Cardiac muscle cell (in vitro differentiated cells and primary cell): ENCODE measurements at places on chromosomes 5 and 9.

GRCh38 chr9:27668280-27668679, 95.0 kb upstream of the C9orf72 start:
- DNase-seq, result no peak

- DNase-seq, result no peak
Measured at GRCh38 chr5:39201160-39201780, 18.1 kb downstream of the FYB1 start.

- DNase-seq, result no peak
Measured at GRCh38 chr9:37292896-37293295, 129.6 kb upstream of the GRHPR start.

DNA sequence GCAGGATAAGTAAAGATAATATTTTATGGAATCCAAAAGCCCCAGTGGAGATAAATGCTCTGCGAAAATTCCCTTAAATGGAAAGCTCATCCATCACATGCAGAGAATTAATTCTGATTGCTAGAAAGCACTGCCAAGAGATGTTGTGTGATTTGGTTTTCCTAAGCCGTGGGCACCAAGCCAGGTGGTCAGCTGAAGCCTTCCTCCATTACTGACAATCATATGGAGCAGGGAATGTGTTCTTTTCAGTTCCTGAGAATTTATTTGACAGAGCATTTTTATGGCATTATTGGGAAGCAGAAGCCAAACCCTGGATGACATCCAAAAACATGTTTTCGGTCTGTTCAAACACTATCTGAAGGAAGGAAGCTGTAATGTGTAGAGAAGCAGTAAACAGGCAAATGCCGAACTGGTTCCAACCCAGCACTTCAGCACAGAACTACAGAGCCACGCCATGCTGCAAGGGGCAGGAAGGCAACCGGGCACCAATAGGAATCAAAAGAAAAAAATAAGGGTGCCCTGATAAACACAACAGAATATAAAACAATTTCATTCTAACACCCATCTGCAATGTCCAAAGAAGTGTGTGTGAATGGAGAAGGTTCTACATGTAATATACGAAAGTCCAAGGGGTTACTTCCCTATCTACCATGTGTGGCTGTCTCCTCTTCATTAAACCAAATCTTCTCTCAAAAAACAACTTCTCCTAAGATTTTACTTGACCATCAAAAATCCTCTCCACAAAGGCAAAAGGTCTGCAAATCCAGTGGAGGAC, 12.3 kb downstream of the ARSB start:
- DNase-seq, result no peak

DNA sequence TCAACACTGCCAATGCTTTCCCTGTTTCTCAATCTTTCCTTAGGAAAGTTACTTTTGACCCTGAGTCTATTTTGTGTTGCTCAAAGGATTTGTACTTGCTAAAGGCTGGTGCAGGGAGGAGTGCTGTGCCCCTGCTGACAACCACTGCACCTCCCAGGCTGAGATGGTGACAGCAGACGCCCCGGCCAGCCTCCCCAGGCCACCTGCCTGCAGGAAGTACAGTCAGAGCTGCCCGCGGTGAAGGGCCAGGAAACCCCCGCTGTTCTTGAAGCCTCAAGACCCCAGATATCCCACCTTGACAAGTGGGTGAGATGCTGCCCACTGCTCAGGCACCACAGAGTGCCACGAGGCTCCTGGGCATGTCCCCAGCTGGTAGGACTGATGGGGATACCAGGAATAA, 44.2 kb upstream of the CKMT2 start:
- DNase-seq, result no peak

DNA sequence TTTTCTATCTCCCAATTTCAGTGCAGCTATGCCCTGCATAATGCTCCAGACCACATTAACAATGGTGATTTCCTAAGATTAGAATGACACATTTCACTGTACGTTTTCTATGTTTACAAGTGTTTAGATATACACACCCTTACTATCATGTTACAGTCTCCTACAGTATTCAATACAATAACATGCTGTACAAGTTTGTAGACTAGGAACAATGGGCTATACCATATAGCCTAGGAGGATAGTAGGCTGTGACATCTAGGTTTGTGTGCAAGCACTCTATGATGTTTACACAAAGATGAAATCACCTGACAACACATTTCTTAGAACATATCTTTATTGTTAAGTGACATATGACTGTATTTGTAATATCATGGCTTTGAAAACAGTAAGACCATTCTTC, 1435.6 kb upstream of the NUDT12 start:
- no peak for DNase-seq

- no peak for DNase-seq
Measured at GRCh38 chr5:111551161-111551560, 38.8 kb upstream of the STARD4 start.

GRCh38 chr5:179403426-179404147, 58.3 kb upstream of the ADAMTS2 start:
- no peak for DNase-seq

- DNase-seq, result no peak
Measured at GRCh38 chr9:25366906-25367305, 311.3 kb downstream of the TUSC1 start.

GRCh38 chr5:62707131-62707530, 128.5 kb downstream of the LRRC70 start:
- no peak for DNase-seq

DNA sequence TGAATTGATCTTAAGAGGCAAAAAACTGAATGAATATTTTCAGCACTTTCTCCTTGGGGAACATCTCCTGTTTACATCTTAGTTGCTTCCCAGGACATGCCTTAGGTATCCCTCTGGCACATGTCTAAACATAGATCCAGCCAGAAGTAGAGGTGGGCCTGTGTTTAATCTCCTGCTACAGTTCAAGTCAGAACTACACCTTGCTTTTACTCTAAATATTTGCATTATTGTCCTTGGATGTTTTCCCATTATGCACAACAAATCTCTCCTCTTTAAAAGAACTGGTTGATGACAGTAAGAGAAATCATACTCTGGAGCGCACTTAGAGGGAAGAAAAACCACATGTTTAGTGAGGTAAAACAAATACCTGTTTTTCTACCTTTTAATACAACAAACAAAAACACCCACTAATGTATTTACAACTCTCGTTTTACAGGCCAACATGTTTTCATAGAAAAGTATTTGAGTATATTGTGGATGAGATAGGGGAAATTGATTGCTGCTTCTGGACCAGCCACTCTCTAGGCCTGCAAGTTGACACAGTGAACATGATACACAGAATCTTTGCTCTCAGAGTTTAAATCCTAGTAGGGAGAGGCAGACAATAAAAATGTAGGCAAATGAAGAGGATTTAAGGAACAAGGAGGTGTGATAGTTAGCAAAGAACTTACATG, 32.3 kb downstream of the TNFAIP8 start:
- no peak for DNase-seq
